Cardiac septum (tissue), 1 donor: ENCODE measurements at places on chromosomes 7 and 10.
A peak's percentile ranks its signal among the peaks of the same experiment; 100 is the strongest.

- DNase-seq, result no peak
Measured at GRCh38 chr10:76881477-76882220, 756.0 kb downstream of the KCNMA1 start.

DNA sequence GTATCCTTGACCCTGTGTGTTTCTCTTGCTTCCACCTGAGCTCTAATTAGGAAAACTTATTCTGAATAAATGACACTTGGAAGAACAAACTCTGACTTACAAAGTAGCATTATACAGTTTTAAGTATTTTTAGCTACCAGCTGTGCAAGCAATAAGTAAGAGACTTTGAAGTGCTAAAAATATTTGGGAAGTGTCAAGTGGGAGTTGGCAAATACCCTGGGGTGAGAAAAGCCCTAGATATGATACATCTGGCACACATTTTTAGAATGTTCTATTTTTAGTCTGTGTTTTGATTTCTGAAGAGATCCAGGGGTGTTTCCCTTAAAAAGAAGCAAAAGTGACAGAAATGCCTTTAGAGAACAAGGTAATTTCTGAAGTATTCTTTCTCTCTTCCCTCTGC lies 132.7 kb upstream of the TEX47 start:
- no peak for DNase-seq

DNA sequence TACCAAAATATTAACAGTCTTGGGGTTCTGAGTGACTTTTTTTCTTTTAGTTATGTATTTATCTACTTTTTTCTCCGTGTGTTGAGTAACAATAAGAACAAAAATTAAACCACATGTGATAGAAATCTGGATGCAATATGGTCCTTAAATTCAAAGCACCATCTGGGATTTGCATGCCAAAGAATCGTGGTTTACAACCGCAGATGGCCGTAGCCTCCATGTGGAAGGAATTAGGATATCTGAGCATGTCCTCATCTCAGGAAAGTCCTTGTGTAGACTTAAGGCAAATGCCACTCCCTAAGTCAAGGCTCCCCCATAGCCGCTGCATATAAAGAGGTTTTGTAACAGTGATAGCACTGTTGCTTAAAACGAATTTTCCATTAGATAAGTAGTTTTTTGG lies 304.0 kb downstream of the ZEB1 start:
- DNase-seq, result no peak

DNA sequence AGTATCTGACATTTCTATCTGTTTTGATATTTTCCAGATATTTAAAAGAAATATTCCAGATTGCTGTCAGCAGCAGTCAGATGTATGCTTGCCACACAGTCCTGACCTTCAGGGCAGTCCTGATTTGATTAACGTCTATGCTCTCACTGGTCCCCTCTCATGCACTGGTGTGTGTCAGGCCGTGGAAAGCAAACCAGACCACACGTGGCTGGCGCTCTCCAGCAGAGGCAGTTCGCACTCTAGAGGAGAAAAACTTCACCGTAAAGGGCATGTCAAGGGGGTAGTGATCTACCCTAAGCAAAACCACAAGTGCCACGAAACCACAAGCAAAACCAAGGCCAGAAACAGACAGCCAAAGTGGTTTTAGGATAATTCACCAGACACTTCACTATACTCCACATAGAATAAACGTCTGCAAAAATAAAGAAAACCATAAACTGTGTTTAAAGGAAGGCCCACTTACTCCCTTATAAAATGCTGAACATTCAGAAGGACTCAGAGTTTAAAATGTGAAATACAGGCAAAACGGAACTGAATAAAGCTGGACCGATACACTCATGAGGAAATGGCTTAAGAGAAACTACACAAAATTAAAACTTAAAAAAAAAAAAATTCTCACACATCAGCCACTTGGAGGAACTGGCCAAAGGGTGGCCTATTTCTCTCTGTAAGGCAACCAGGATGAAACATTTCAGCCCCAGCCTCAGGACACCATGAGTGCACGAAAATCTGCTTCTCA lies 26.4 kb downstream of the PARP12 start:
- DNase-seq, result no peak

GRCh38 chr10:28219251-28219650 lies 83.6 kb downstream of the MPP7 start:
- no peak for DNase-seq

- no peak for DNase-seq
Measured at GRCh38 chr10:102814453-102814871, 22.8 kb downstream of the CYP17A1 start.

- peak; percentile 89 for DNase-seq
Measured at GRCh38 chr10:73886085-73886529, 11.8 kb upstream of the CAMK2G start.

GRCh38 chr7:1512781-1513656 lies 8.8 kb upstream of the INTS1 start:
- peak; percentile 94 for DNase-seq

GRCh38 chr10:24951201-24952142 lies 934 bp downstream of the PRTFDC1 start:
- no peak for DNase-seq

- no peak for DNase-seq
Measured at GRCh38 chr10:117674201-117674600, 131.7 kb downstream of the EMX2 start.

DNA sequence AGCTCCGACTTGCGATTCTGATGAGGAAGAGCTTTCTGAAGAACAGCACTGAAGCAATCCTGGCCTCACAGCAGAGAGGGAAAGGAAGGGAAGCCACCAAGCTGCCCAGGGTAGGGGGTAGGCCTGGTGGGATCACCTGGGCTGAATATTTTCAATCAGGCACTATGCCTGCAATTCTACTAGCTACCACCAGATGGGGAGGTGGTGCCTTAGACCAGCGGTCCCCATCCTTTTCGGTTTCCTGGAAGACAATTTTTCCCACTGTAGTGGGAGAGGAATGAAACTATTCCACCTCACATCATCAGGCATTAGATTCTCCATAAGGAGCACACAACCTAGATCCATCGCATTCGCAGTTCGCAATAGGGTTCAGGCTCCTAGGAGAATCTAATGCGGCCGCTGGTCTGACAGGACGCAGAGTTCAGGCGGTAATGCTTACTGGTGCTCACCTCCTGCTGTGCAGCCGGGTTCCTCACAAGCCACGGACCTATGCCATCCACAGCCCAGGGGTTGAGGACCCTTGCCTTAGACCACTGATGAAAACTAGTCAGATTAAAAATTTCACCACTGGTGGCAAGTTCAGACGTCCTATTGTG lies 2.7 kb downstream of the LRRC20 start:
- no peak for DNase-seq

GRCh38 chr7:135190703-135191102 lies 20.2 kb upstream of the CYREN start:
- DNase-seq, result no peak

DNA sequence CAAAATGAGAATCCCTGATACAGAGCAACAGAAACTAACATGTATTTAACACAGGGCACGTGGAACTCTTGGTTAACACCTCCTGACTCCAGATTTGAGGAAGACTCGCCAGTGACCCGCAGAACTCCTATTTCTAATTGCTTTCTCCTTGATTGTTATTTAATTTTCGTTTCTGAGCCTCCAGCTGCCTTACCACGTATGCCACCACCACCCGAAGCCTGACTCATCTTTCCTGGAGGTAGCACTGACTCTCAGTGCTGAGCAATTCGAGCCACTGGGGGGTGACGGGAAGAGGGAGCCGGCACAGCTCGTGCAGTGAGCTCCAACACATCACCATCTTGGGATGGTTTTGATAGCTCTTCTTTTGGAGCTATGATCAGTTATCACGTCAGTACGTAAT lies 273.9 kb upstream of the MGMT start:
- DNase-seq, result no peak

DNA sequence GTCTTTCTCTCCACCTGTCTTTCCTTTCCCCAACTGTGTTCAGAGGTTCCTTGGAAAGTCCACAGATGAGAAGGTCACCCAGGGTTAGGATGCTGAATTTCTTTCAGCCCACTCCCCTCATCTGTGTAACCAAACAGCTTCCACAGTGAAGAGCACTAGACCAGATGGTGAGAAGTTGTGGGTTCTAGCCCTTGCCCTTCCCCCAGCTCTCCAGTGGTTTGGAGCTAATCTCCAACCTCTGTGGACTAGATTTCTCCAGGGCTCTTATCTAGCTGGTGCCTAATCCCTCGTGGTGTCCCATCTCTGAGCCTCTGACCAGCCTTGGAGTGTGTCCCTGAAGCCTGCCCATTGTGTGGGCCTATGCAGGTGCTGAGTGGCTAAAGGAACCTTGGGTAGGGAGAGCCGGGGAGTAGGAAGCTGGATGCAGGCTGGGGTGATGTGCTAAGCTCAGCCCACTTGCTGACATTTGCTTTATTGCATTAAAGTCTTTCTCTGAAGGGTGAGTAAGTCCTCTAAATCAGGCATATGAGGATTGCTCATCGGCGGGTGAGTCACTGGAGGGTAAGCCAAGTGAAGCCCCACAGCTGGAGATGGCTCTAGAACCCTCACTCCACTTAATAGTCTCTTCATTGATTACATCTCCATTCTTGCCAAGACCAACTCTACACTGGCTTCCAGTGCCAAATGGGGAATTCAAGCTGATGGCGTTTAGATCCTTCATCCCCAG lies 14.9 kb downstream of the DUSP5 start:
- no peak for DNase-seq

GRCh38 chr10:29471544-29471859 lies 163.3 kb downstream of the SVIL start:
- no peak for DNase-seq

- no peak for DNase-seq
Measured at GRCh38 chr7:23687011-23687410, 7.0 kb downstream of the FAM221A start.

- DNase-seq, result no peak
Measured at GRCh38 chr10:5457741-5458140, 41.6 kb downstream of the CALML5 start.

DNA sequence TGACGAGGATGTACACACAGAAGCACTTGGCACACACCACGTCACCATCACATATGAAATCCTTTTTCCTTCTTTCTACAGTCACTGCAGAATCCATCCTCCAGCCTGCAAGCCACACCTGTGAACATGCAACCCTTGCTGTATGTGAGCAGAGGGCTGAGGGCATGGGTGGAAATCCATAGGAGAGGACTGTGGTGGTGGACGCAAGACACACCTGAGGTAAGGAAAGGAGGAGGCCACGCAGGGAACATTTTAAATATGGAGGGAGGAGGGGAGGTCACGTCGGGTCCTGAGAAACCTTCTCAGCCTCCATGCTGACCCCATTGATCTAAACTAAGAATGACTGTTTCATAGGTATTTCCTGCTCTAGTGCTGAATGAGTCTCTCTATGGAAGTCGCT lies 28.6 kb downstream of the ADARB2 start:
- DNase-seq, result no peak

- no peak for DNase-seq
Measured at GRCh38 chr10:30491204-30491915, 57.4 kb downstream of the MAP3K8 start.

GRCh38 chr10:130074639-130075038 lies 36.0 kb downstream of the C10orf143 start:
- DNase-seq, result no peak

DNA sequence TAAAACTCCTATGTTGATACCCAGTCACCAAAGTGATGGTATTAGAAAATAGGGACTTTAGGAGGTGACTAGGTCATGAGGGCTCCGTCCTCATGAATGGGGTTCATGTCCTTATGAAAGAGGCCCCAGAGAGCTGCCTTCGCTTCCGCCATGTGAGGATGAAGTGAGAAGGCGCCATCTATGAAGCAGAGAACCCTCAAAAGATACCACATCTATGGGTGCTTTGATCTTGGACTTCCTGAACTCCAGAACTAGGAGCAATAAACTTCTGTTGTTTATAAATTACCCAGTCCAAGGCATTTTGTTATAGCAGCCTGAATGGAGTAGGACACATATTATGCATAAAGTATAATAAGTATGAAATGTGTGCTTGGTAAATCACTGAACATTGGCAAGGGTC lies 8.1 kb upstream of the PDSS1 start:
- DNase-seq, result no peak

GRCh38 chr7:55207436-55208125 lies 157.6 kb upstream of the LANCL2 start:
- DNase-seq, result no peak

DNA sequence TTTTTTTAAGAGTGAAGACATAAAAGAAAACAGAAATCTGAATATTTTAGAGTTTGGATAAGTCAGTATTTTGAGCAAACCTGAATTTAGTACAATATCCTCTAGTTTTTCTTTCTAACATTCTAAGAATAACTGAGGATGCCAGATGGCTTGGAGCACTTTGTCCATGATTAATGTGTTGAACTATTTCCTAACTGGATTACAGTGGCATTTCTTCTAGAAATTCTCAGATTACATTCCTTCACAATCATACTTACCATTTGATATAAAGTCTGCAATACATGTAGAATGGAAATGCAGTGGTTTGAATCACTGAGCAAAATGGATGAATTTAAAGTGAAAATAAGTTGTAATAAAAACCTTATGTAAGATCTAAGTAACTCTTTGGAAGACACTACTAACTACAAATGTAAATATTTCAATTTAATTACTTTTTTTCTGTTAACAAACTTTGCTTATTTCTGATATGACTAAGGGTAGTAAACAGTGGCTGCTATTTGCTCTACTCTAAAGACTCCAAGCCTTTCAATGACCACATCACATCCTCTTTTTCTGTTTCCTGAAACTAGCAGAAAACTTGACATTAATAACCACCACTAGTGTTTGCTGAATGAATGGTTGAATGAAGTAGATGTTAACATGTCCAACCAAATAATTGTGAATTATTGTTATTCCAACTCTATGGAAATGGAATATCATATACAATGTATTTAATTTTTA lies 102.8 kb downstream of the PRKG1 start:
- DNase-seq, result no peak

GRCh38 chr10:30413996-30414576 lies 19.9 kb upstream of the MAP3K8 start:
- no peak for DNase-seq

- no peak for DNase-seq
Measured at GRCh38 chr10:107442035-107442505, 277.6 kb upstream of the SORCS1 start.

DNA sequence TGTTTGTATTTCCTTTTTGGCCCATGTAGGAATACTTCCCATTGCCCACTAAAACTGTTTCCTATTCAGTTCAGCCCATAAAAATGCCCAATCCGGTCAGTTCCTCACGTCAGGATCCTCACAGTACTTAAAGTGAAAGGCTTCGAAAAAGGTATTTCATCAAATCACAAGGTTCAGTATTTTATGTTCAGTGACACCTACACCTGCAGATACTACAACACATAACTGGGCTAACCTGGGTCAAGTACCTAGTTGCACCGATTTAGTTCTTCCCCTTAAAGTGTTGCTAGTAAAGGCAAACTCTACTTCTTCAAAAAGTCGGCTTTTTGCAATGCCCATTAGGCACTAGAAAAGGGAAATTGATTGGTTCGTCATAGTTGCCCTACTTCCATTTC lies 1.1 kb downstream of the SNX13 start:
- DNase-seq, result no peak

- no peak for DNase-seq
Measured at GRCh38 chr10:11604865-11605650, 6.4 kb downstream of the USP6NL start.

GRCh38 chr10:68251625-68252495 lies 19.9 kb upstream of the ATOH7 start:
- DNase-seq, result no peak

GRCh38 chr7:41104631-41105030 lies 598.3 kb downstream of the INHBA start:
- no peak for DNase-seq
